ENCODE measurements at places on chromosomes 6 and 20.

- no peak for DNase-seq
Observed at GRCh38 chr6:159931846-159932245, 37.0 kb upstream of the IGF2R start.

DNA sequence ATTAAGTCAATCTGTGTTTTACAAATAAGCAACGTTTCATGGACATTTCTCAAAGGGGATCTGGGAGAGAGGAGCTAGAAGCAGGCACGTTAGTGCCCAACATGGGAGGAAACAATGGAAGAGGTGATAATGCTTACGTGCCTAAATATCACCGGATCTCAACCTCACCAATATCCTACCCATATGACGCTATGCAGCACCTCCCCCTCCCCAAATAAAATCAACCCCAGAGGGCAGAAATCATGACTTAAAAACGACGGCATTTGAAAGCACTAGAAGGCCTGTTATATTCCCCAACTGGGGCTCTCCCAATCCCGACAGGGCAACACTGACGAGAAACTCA is 425 bp downstream of the HBS1L start:
- no peak for DNase-seq

DNA sequence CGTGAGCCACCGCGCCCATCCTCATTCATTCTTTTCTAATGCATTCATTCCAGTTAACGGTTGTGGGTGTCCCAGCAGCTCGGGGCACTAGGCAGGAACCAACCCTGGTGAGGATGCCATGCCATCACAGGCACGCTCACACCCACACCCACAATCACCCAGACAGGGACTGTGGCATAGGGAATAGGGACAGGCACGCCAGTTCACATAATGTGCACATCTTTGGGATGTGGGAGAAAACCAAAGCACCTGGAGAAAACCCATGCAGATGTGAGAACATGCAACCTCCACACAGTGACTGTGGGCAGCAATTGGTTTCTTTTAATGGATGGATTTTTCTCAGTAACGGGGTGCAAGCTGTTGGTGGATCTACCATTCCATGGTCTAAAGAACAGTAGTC is 64.3 kb downstream of the IRF4 start:
- DNase-seq = no peak

DNA sequence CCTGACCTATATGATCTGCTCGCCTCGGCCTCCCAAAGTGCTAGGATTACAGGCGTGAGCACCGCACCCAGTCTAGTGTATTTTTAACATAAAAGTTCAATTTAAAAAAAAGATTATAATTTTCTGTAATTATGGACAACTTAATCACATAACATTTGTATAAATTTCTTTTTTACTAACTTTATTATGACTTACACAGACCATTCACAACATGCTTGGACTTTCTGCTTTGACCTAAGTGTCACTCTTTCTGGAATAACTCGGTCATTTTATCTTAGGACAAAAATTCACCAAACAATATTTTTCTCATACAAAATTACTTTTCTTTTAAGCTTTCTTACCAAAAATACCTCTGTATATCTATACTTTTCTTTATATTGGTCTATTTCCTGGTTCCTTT is 15.4 kb upstream of the IL22RA2 start:
- no peak for DNase-seq

DNA sequence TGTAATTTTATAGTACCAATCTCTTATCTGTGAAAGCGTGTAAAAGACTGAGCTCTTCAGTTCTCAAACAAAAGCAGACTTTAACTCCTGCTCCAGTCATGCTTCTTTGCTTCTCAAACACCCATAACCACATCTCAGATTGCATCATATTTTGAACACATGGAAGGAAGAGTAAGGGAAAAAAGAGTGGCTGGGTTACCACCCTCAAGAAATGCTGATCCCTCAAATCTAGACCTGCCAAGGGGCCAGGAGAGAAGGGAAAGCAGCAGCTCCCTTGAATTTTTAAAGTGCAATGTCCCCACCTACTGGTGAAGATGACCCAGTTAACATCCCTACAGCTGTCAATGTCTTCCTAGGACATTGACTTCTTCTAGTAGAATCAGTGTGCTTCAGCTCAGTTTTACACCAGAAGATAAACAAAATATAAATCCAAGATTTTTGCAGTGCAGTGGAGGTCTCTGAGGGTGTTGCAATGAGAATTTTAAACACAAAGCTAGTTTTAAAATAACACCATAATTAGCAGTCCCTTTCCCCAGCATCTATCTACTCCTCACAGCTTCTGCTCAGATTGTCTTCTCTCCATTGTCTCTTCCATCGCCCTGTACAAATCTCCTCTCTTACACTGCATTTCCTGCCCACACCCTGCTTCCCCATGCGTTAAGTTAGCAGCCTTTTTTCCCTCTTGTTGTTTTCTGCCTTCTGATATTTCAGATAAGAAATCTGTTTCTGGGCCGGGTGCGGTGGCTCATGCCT is 22.6 kb upstream of the HLA-DQB2 start:
- DNase-seq = peak; percentile 79

GRCh38 chr6:89932245-89932802 is 38.1 kb downstream of the GJA10 start:
- no peak for DNase-seq

- no peak for DNase-seq
Observed at GRCh38 chr6:19478273-19478672, 358.9 kb upstream of the ID4 start.

- no peak for DNase-seq
Observed at GRCh38 chr20:17394411-17394810, 136.8 kb downstream of the BFSP1 start.

DNA sequence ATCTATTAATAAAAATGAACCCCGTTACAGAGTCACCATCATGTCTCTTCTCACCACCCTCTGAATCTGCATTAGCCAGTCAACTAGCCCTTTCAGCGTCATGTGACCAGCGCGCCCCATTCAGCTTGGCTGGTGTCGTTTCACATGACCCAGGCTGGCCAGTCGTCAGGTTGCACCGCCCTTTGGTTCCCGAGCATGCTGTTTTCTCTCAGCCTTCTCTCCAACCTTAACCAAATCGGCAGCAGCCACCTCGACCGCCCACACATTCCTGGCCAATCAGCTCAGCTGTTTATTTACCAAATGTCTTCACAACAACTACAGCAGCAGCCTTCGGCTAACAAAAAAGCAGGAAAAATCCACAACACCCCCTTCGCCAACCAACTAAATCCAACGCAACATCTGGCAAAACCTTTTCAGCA is 5.6 kb downstream of the SRSF3 start:
- peak; percentile 37 for DNase-seq

GRCh38 chr6:4973982-4974745 is 29.7 kb downstream of the RPP40 start:
- no peak for DNase-seq

DNA sequence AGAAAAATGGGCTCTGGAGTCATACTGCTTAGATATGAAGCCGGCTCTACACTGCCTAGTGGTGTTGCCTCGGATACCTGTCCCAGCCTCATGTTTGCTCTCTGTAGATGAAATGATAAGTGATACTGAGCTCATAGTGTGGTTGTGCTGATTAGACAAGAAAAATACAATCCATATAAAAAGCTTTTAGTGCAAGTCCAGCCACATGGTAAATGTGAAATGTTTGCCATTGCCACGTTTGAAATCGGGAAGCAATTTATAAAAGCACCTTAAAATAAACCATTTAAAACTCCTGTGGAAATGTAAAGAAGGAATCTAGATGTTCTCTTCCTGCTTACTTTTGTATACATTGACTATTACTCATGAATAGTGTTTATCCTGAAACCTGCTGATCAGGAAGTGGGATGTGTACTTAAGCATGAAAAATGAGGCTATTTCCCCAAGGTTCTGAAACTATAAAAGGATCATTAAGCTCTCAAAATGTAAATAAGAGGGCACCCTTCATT is 13.1 kb upstream of the PBOV1 start:
- no peak for DNase-seq

DNA sequence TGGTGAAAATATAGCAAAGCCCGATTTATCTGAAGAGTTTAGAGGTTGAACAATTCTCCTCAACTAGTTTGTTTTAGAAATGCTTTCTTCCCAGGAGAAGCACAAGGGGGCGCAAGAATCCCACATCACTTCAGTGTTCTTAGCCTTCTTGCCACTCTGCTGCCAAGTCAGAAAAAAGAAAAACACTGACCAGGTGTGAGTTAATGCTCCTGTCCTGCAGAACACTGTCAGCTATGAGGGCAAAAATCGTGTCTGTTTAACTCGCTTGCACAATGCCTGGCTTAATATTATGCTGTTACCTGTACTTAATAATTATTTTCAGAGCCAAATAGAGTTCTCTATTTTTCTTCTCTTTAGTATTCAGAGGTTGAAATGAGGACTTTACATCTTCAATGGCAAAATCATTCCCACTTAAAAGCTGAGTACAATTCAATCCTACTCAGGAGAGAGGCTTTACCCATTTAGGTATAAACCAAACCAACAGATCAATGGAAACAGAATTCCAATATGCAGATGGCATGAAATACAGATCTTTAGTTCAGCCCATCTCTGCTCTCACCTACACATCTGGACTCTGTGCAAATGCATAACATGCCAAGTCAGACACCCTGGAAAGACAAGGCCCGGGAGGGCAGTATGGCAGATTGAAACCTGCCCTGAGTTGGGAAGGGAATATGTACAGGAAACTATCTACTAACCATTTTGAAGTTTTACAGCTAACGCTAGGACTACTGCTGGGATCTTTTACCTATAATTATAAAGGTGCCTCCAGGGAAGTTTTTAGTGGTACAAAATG is 71.4 kb upstream of the TULP1 start:
- DNase-seq = peak; percentile 65

DNA sequence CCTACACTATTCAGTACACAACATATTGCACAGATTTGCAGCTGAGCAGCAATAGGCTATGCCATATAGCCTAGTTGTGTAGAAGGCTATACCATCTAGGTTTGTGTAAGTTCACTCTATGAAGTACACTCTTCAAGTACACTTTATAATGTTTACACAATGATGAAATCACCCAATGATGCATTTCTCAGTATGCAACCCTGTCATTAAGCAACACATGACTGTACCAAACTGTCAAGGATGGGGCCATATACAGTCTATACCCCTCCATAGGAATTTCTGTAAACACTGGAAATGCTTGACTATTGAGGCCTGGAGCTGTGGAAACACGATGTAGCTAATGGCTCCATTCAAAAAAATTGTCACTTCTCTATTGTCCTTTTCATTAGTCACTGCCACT is 535.4 kb downstream of the EPM2A start:
- no peak for DNase-seq

GRCh38 chr6:7848229-7848628 is 62.4 kb downstream of the TXNDC5 start:
- no peak for DNase-seq

DNA sequence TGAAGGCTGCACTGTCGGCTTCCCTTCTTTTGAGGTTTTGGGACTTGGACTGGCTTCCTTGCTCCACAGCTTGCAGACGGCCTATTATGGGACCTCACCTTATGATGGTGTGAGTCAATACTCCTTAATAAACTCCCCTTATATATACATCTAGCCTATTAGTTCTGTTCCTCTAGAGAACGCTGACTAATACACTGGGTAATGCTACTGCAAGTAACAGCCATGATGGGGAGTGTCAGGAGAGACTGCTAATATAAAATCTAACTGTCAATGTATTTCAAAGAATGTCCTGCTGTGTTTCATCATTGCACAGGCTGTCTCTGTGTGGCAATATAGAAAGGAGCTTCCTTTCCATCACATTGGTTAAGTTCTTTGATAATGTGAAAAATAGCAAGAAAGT is 57.7 kb upstream of the UST start:
- no peak for DNase-seq

DNA sequence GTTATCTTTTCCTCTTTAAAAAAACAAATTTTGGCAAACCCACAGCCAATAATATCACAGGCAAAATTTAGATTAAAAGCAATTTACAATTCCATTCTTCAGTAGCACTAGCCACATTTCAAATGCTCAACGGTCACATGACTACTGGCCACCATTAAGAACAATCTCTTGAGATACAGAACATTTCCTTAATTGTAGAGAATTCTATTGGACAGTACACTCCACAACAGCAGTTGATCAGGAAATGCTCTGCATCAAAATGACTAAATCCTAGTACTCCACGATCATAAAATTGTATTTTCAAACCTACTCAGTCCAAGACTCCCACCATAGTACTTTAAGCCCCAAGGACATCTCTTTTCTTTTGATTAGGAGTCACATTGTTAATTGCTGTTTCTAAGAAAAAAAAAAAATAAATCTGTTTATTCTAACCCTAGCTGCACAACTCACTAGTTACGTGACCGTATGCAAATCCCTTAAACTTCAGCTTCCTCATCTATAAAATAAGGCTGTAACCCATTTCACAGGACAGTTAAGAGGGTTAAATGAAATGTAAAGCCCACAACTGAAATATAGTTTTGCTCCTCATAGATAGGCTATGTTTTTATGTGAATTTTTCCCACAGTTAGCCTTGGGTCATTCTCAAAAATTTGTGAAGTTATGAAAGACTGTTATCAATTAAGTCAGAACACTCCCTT is 9.8 kb downstream of the C6orf62 start:
- DNase-seq = no peak

- no peak for DNase-seq
Observed at GRCh38 chr6:21836277-21836676, 242.7 kb downstream of the SOX4 start.

DNA sequence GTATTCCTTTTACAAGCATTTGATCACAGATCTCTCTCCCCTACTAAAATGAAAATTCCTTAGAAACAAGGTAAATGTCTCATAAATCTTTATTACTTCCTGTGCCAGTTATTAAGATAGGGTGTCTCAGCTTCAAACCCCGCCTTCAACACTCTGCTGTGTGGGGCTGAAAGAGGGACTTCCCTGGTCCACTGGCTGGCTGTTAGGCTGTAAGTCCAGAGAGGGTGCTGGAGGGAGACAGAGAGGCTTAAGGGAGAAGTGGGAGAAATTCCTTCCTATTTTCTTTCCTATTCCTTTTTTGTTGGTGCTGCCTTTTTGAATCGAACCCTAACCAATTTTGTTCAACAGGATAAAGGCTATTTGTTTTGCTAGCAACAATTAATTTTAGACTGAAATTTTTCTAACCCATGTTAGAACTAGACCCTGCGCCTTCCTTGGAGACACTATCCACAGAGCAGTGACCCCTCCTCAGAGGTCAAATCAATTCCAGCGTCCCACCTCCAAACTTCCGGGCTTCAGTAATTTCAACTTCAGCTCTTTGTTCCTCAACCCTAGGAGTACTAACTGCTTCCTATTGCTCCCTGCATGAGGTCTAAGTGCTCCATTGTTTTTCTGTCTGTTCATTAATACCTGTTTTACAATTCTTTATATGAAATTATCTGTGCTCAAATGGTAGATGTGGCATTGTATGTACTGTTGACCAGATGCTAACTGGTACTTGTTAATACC is 207.5 kb upstream of the OPRM1 start:
- no peak for DNase-seq

GRCh38 chr6:43990627-43991619 is 136.3 kb downstream of the MRPL14 start:
- DNase-seq = no peak

GRCh38 chr6:135062735-135063134 is 8.1 kb upstream of the HBS1L start:
- DNase-seq = no peak

- no peak for DNase-seq
Observed at GRCh38 chr20:8621001-8621400, 447.9 kb upstream of the PLCB4 start.
